Large intestine (tissue), 12 donors: ENCODE measurements at places on chromosomes 4 and X. TPM values are rescaled to one million over a fixed set of nuclear protein-coding genes. Genes with fewer than 3 reads are reported as not detected.

DNA sequence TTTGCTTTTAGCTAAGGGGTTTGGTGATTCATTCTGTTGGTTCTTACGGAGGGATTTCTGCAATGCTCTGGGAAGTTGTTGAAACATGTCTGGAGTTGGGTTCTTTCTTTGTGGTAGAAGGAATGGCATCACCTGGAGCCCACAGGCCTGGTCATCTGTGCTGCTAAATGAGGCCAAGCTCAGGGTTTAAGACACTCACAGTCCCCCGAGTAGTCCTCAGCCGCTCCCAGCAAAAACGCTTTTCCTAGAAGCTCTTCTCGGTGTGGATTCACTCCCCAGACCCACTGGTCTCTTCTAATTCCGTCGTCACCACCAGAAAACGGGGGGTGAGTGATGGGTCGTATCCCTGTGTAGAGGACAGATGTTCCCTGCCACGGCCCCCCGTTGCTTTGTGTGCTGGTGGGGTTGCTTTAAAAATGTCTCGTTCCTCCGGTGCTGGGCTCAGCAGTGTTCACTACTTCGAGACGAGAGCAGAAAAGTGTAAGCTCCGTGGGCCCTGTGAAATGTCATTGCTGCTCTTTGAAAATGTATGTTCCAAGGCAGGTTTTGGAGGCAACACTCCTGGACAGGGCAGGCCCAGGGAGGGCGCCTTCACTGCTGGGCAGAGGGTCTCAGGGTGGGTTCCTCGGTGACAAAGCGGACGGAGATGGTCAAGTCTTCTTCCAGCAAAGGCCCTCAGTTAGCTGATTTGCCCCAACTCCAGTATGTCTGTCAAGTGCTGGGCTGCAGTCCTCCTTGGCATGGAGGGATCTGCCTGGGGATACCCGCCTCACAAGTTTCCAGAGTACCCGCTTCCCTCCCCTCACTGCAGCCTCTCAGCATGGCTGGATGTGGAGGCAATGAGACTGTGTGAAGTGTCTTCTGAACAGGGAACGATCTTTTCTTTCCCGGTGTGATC lies 37.3 kb downstream of the PSAPL1 start:
- H3K27me3 ChIP-seq, result no peaks in the 10 kb centered on the region
- H3K4me1 ChIP-seq, result peaks cover 2% of the 10 kb centered on the region
- no peaks in the 10 kb centered on the region for H3K36me3 ChIP-seq
- H3K27ac ChIP-seq, result no peak overlapping the region

- H3K27me3 ChIP-seq, result no peaks in the 10 kb centered on the region
- no peaks in the 10 kb centered on the region for H3K36me3 ChIP-seq
- DNase-seq, result no peak
- no peak overlapping the region for H3K4me3 ChIP-seq
These were observed 52.1 kb downstream of the RAB40A start for GRCh38 chrX:103467156-103467555.

Gene TMEM128
- 32.3 TPM for polyA plus RNA-seq

Gene HSFX3
- not detected for polyA plus RNA-seq

Gene FRAS1
- 12.9 TPM for polyA plus RNA-seq
